ENCODE measurements at places on chromosomes 7 and 10. TPM values are rescaled to one million over a fixed set of nuclear protein-coding genes. Genes with fewer than 3 reads are reported as not detected.

The IL6 gene
- total RNA-seq, result 27.9 TPM

The OAT gene
- total RNA-seq, result 164 TPM

The AKR1B15 gene
- total RNA-seq, result not detected

The CNPY1 gene
- total RNA-seq, result not detected

The PTPRZ1 gene
- 8.4 TPM for total RNA-seq

The TMEM176A gene
- 26.1 TPM for total RNA-seq

The TMEM236 gene
- 1.6 TPM for total RNA-seq

The NEURL1 gene
- total RNA-seq, result 0.19 TPM

The GJD4 gene
- not detected for total RNA-seq

Data from gastroesophageal sphincter (tissue), 4 donors.